ENCODE measurements at places on chromosomes 1 and 21.

GRCh38 chr1:67588178-67588855 lies 96.7 kb upstream of the GADD45A start:
- no peak for DNase-seq

DNA sequence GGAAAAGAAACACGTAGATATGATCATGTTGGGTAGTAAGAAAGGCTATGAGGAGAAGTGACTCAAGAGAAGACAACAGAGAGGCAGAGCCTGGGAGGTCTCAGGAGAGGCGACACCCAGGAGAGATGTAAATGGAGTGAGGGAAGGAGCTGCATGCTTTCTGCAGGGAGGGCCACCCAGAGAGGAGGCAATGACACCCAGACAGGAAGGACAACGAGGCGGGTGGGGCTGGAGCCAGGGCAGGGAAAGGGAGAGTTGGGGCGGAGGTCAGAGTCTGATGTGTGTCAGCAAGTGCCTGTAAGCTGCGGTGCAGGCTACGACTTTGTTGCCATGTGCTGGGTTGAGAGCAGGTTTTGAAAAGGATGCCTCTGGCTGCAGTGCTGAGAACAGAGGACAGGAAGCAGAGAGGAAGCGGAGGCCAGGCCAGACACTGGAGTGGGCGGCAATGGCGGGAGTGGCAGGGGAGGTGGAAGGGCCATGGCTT lies 31.3 kb downstream of the SLC1A7 start:
- DNase-seq = no peak

DNA sequence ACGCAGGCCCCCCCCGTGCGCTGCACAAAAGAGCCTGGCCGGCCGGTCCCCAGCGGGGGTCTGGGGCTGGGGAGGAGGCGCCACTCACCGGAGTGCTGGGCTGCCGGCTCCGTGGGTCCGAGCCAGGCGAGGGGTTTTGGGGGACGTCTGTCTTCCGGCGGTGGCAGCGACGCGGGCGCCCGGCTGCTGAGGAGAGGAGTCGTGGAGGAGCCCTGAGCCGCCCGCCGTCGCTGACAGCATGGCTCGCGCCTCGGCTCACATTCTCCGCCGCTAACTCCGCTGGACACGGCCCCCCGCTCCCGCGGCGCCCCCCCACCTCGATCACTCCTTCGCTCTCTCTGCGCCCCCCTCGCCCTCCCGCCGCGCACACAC lies 649 bp downstream of the AHDC1 start:
- DNase-seq = no peak

- DNase-seq = no peak
Measured at GRCh38 chr1:156268336-156268735, 14.3 kb downstream of the SMG5 start.

DNA sequence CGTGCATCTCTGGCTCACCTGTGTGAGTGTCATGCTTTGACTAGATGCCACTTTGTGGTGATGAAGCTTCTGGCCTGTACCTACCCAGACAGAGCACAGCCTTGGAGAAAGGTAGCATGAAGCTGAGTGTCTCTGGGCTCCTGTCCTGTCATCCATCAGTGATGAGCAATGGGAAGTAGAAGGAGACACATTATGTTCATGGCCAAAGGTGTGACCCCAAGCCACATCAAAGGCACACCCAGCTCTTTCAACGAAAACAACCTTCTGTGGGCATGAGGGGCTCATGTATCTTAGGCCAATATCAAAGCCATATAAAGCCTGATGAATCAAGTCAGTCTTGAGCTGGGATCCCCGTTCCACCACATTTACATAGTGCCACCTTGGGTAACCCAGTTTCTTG lies 1.0 kb upstream of the CLIC6 start:
- DNase-seq = no peak

DNA sequence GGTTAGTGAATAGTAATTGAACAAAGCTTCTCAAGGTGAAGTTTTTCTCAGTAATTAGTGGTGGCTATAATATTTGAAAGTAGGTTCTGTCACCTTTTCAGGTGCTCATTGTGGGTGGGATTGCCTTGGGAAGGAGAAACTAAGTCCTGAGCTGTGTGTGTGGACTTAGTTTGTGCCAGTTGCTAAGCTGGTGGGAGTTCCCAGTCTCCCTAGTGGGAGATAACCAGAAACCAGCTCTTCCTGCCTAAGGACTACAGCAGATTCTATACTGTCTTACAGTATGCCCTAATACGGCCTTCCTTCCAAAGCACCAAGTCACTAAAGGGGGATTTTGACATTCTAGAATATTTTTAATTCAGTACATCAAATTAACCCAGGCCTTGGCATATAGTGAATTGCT lies 94.3 kb downstream of the PTBP2 start:
- DNase-seq = no peak

GRCh38 chr1:63108206-63108605 lies 214.2 kb upstream of the FOXD3 start:
- DNase-seq = no peak

Measured in NCI-H1694 (cell line).